Renal cortical epithelial cell (primary cell): ENCODE measurements at places on chromosomes 11 and 22.
A peak's percentile ranks its signal among the peaks of the same experiment; 100 is the strongest.

DNA sequence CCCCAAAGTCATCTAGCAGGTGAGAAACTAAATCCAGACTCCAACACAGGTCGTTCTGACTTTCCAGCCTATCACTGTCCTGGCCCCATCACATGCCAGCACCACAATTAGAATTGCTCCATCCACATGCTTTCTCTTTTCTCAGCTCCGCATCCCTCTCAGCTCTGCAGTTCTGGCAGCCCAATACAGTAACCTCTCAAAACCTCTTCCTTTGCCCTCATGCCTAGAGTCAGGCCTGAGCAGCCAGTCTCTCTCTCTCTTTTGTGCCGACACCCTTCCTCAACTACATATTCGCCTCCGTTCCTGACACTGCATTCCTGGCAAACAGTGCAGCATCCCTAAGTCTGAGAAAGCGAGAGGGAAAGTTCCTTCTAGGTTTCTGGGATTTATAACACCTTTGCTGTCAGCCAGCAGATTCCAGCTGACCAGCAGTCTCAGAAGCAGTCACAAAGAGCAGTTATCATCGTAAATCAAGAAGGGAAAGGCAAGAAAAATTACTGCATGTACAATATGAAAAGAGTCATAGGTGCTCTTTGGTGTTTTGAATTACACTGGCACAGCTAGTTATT lies 258.0 kb downstream of the FAT3 start:
- DNase-seq, result no peak

DNA sequence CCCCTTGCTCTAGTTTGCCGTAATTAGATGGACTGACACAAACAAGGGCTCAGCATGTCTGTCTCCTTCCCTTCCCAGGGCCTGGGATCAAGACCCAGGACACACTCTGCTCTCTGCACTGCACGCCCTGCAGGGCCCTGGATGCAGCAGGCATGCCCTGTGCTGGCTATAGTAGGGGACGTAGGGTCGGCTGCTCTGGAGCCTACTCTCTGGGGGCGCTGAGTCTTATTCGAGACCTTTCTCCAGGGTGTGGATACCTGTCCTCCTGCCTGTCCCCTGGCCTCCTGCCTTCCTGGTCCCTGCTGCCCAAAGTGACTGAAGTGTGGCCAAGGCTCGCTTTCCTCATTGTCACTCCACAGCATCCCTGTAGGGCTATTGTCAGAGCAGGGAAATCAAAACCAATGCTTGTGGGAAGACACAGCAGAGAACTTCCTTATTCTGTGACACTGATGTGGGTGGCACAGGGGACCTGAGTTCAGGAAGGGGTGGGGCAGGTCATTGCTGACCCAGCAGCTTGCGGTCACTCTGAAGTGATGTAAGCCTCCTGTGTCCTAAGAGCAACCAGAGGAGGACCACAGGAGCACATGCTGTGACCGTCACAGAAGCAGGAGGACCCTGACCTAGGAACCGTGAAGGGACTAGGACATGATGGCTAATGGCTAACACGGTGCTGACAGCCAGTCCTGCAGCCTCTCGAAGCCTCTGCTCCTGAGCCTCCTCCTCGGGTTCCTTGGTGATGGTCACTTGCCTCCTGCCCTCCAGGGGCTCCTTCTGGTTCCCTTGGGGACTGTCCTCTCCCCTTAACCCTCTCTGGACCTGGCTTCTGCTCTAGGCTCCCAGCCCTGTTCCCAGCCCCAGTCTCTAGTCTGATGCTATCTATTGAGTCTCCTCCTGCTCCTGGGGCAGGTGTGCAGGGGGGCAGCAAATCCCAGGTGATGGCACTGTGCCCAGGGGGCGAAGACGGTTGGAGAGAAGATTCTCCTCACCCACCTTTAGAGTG lies 10.3 kb downstream of the APOBEC3A start:
- DNase-seq, result no peak

DNA sequence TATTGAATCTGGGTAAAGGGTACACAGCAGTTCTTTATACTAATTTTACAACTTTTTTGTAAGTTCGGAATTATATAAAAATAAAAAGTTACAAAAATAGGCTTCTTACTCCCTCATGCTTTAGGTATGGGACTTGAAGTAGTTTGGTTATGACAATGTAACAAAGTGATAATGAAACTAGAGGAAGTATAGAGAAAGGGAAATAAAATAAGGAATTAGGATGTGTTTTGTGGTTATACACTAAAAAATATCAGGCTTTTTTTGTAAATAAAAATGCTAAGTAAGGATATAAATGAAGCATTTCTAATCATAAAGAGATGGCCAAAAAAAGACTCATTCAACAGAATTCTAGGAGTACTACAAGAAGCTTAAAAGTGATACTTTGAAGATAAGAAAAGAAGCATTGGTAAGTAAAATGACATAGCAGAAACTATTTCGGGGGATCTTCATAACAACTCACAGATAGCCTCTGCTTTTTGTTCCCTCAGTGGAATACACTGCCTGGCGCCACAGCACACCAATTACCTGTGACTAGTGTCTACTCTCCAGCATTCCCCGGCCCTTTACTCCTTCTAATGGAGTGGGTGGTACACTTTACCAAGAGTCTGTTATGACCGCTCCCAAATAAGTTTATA lies 322.7 kb upstream of the PITPNB start:
- DNase-seq, result no peak

GRCh38 chr22:30000566-30000965 lies 79.7 kb upstream of the HORMAD2 start:
- peak; percentile 78 for DNase-seq

DNA sequence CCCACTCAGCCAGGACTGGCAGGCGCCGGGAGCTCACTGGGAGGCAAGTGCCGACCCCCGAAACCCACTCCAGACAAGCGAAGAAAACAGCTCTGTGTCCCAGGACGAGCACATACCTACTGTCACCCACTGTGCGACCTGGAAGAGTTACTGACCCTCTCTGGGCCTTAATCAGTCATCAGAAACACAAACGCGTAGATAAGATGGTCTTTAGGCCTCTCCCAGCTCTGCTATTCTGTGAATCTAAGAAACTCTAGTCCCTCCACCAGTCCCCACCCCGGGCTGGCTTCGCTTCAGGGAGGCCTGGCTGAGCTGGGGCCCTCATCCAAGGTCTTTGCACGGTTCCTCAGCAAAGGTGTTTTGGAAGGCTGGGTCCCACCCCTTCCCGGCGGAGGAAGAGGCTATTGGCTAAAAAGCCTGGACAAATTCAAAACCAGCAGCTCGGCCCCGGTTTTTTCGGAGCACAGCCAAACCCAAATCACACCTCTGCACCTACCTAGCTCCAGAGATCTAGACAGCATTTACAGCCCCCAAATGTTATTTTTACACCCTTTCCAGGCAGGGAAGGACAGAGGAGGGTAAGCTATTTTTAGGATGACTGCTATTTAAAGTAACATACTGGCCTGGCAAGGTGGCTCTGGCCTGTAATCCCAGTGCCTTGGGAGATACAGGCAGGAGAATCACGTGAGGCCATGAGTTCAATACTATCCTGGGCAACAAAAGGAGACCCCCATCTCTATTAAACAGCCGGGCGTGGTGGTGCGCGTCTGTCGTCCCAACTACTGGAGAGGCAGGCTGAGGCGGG lies 13.2 kb upstream of the HDHD5 start:
- no peak for DNase-seq

GRCh38 chr22:50260801-50261614 lies 475 bp downstream of the MAPK12 start:
- DNase-seq, result peak; percentile 16

DNA sequence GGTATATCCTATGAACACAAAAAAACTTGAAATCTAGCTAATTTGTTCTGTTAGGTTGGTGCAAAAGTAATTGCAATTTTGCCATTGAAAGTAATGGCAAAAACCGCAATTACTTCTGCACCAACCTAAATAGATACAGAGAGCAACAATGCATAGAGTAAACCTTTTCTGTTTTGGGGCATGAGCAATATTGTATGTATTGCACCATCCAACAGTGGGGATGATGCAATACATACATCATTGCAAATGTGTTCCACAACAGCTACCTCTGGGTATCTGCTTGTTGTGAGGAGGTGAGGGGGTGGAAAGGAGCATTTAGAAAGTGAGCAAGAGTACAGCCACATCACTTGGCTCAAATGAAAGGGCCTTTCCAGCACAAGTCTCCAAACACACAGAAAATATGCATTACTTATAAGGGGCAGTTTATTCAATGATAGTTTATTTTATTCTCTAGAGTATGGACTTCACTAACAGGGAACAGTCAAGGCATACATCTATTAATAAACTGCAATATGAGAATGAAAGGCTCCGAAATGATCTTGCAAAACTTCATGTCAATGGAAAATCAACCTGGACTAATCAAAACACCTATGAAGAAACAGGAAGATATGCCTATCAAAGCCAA lies 77.3 kb downstream of the DEUP1 start:
- DNase-seq, result peak; percentile 6

DNA sequence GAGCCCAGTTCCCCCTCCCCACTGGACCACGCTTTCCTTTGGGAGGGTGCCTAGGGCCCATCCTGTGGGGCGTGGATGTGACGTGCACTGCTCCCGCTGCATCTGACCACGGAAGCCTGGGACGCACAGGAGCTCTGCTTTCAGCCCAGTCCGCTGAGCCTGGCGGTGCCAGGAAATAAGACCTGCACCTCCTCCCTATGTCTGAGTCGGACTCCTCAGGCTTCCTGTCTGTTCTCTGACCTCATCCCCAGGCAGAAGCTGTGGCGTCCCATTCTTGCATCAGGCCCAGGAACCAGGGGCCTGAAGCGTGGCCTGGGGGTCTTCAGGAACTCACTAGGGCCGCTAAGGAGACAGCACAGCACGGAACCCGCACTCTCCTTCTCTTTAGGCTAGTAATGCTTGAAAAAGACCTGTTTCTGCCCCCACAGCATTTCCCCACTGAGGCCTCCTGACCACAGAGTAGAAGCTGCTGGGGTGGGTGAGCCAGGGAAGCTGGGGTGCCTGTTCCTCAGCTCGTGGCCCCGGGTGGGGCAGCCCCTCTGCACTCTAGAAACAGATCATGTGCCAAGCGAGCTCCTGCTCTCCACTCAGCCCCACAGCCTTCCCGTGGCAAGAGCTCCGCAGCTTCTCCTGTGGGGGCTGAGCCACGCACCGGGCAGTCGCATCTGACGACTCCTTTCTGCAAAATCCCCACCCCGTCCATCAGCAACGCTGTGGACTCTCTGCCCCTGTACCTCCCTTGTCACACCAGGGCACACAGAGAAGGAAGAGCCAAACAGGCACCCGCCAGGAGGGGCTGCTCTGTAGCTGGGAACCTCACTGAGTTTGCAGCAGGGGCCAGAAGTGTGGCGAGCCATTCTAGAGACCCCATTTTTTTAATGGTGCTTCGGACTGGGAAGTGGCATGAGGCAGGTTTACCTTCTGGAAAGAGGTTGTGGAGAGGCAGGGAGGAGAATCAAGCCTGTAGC lies 22.6 kb downstream of the MOV10L1 start:
- DNase-seq, result peak; percentile 15

- no peak for DNase-seq
Measured at GRCh38 chr11:94224078-94224477, 80.3 kb upstream of the IZUMO1R start.

- no peak for DNase-seq
Measured at GRCh38 chr11:74005721-74006517, 3.0 kb downstream of the UCP3 start.

GRCh38 chr22:23152238-23153114 lies 7.2 kb downstream of the RAB36 start:
- no peak for DNase-seq
